ENCODE measurements at places on chromosomes 12 and 14.

- no peak for DNase-seq
These were observed 35.2 kb upstream of the TXNRD1 start for GRCh38 chr12:104180374-104180773.

- DNase-seq: no peak
These were observed 1552.1 kb downstream of the AACS start for GRCh38 chr12:126617312-126617711.

- no peak for DNase-seq
These were observed 42.6 kb upstream of the KRR1 start for GRCh38 chr12:75553836-75554555.

- no peak for DNase-seq
These were observed 445.4 kb downstream of the SOX5 start for GRCh38 chr12:23504043-23504442.

DNA sequence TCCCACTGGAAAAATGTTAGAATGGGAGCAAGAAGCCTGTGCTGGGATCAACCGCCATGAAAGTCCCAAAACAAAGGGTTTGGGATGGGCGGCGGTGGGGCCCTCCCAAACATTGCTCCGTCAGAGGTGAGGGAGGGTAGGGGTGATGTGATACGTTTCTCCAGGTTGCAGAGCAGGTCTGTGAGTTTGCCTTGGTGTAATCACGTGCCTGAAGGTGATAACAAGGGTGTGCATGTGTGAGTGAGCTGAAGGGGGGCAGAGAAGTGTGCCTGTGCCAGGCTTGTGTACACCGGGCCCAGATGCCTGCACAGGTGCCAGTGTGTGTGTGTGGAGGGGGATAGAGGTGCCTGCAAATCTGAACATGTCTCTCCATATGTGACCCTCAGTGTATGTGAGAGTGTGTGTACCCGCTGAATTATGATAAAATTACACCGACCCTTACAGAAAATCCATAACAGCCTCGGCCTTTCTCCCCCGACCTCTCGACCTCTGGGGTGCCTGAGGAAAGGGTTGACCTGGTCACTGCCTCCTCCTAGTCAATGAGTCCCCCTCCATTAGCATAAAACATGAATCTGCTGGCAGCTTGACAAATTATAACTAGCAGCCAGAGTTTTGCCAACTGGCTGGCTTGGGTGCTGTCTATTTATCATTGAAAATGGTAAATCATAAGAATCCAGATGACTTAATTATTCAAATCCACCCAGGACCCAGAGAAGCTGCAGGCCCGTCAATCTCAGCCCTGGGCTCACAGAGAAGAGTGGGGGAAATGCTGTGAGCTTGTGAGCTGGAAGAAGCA lies 55.6 kb downstream of the SMUG1 start:
- DNase-seq: no peak
